ENCODE measurements at places on chromosomes 4 and X. TPM values are rescaled to one million over a fixed set of nuclear protein-coding genes. Genes with fewer than 3 reads are reported as not detected.

The DHRSX gene
- 38.1 TPM for total RNA-seq

The ZXDA gene
- 4.4 TPM for total RNA-seq

The BMPR1B gene
- total RNA-seq = 0.47 TPM

- DNase-seq = no peak
Measured at GRCh38 chr4:110454441-110454840, 21.5 kb upstream of the ENPEP start.

DNA sequence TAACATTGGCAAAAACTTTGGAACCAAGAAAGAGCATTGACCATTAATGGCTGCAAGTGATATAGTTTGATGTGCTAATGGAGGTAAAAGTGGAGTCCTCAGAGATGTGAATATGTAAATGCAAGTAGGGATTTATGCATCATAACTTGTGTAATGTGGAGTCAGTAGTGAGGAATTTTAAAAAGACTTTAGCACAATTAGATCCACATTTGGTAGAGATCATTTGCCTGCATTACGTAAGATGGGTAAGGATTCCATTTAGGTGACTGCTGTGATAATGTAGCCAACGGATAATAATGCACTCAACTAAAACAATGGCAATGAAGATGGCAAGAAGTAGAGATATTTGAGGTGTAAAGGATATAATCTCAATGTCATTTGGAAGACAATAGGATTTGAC lies 1128.4 kb downstream of the ADGRL3 start:
- DNase-seq = no peak

DNA sequence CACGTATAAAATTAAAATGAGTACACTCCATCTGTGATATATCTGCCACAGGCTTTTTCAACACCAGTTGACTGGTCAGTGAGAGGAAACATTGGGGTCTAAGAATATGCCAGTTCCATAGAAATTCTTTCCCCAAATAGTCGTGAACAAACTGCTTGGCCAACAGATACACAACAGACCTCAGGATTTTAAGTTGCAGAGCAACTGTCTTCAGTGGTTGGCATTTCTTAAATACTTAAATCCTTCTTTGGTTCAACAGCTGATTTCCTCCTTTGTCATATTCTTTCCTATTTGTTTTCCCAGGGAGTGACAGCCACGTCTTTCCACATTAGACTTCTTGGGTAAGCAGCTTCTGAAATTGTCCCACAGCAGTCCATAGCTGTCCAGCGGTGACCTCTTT lies 7.0 kb upstream of the DDX60 start:
- no peak for DNase-seq

GRCh38 chr4:128670513-128670912 lies 139.0 kb upstream of the JADE1 start:
- no peak for DNase-seq

GRCh38 chr4:118760493-118760892 lies 75.3 kb downstream of the METTL14 start:
- DNase-seq = no peak

All from left colon (tissue), 2 donors.